Activated CD8-positive, alpha-beta T cell treated with anti-CD3 and anti-CD28 coated beads for 36 hours (primary cell): ENCODE measurements at places on chromosomes 13 and 19. TPM values are rescaled to one million over a fixed set of nuclear protein-coding genes. Genes with fewer than 3 reads are reported as not detected.

DNA sequence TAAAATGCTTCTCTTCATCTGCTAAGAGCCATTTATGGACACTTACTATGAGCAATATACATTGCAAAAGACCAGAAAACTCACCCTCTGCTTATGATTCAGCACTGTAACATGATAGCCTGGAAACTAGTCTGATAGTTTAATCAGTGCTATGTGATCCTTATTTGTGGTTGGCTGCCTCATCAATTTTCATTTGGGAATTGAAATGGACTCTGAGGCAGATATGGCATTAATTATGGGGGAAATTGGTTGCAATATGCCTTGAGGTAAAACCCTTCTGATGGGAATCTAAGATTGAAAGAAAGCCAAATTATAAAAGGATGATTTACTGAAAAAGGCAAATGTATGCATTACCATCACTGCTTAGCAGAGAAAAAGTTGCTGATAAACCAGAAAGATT lies 33.5 kb downstream of the FAM216B start:
- DNase-seq: no peak

DNA sequence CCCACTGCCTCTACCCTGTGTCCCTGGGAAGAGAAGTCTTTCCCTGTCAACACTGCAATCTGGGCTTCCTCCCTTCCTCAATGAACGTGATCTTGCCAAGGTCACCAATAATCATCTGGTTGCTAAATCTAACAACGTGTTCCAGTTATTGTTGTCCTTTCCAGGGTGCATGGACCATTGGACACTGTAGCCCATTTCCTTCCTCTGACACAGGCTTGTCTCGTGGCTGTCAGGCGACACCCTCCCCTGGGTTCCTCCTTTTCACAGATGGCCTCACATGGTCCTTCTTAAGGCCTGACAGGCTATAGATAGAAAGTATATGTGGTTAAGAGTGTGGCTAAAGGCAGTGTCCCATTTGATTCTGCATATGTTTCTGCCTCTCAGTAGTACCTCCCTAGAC lies 67.7 kb upstream of the STARD13 start:
- DNase-seq: no peak

- DNase-seq: no peak
Observed at GRCh38 chr19:32316034-32316433, 29.4 kb upstream of the ZNF507 start.

- no peak for DNase-seq
Observed at GRCh38 chr13:106986687-106987426, 418.9 kb upstream of the ARGLU1 start.

GRCh38 chr19:41853344-41853743 lies 6.7 kb upstream of the RPS19 start:
- DNase-seq: no peak

DNA sequence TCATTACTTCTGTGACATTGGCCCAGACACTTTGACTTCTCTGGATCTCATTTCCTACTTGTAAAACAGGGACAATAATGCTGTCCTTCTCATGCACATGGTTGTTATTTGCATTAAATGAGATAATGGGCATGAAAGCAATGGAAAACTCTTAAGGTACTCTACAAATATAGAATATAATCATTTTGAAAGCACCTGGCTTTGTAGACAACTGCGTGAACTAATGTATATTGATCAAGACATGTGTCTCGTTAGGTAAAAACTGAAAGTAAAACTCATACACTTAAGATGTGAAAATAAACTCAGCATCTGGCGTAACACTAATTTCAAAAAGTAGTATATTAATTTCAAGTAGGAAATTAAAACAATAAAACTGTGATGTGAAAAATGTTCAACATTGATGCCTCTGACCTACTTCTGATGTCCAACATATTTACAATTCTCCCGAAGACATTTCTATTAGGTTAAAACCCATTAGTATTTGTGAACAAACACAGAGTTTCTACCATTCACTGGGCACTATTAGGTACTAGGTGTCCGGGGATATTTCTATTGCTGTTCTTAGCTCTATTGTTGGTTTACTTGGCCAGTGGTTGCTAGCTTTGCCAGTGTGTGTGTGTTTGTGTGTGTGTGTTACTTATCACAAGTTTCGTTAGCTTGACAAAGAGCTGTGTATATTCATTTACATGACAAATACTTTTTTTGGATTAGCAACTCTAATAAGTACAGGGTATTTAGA lies 220.5 kb downstream of the KCNRG start:
- DNase-seq: no peak

- no peak for DNase-seq
Observed at GRCh38 chr19:37932985-37933936, 26.3 kb downstream of the SIPA1L3 start.

DNA sequence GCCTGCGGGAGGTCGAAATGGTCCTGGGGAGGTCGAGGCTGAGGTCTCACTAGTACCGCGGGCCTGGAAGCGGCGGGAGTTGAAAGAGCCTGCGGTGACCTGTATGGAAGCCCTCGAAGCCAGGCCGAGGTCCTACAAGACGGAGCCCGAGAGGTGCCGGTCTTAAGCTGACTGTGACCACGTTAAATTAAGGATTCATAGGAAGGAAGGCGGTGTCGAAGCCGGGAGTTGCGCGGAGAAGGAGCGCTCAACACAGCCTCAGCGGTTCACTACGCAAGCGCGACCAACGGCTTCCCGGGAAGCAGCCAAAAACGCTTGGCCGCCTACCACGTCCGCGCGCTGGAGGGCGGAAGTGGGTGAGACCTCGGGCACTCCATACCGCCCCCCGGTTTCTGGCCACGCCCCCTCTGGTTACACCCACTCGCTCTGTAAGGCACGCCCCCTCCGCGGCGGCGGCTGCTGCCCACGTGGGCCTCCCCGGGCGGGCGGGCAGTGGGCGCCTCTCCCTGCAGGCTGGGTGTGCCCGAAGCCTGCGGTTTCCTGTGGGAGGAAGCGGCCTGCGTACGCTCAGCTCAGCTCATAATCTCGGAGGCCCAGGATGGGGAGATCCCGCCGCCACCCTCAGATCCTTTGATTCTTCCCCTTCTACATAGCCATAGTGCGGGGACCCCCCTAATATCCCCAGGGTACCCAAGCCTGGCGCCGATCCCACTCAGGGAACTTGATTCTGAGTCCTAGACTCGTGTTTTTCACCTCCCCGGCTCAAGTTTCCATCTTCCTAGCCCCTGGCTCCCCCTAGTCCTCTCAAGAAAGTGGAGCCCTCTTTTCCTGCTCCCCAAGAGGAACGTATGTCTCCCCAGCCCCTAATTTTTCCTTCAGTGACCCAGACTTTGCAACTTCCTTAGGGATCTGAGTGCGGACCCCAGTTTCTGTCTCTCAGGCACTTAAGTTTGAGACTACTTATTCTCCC lies 3.4 kb upstream of the EMP3 start:
- DNase-seq: peak; percentile 98

DNA sequence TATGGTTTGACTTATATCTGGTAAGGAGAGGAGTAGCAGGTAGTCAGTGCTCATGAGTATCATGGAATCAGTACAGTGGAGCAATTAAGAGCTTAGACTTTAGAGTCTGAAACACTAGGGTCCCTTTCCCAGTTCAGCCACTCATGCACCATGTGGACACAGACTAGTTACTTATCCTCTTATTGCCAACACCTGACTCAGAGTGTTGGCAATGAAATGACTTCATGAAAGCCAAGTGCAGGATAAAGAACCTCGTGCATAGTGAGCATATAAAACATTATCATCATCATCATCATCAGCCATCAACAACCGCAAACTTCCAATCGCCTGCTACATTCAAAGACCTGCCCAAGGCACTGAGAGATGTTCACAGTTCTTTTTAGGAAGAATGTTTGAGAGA lies 164.2 kb downstream of the FOXO1 start:
- DNase-seq: no peak

Gene PNMA8A
- not detected for total RNA-seq

Gene TMEM38A
- 1.8 TPM for total RNA-seq

Gene GPC6
- not detected for total RNA-seq

Gene ZSWIM9
- 9.5 TPM for total RNA-seq

Gene PABPC3
- 1.8 TPM for total RNA-seq

Gene NAPSA
- total RNA-seq: 18.3 TPM
